ENCODE measurements at places on chromosomes 12 and 14.

DNA sequence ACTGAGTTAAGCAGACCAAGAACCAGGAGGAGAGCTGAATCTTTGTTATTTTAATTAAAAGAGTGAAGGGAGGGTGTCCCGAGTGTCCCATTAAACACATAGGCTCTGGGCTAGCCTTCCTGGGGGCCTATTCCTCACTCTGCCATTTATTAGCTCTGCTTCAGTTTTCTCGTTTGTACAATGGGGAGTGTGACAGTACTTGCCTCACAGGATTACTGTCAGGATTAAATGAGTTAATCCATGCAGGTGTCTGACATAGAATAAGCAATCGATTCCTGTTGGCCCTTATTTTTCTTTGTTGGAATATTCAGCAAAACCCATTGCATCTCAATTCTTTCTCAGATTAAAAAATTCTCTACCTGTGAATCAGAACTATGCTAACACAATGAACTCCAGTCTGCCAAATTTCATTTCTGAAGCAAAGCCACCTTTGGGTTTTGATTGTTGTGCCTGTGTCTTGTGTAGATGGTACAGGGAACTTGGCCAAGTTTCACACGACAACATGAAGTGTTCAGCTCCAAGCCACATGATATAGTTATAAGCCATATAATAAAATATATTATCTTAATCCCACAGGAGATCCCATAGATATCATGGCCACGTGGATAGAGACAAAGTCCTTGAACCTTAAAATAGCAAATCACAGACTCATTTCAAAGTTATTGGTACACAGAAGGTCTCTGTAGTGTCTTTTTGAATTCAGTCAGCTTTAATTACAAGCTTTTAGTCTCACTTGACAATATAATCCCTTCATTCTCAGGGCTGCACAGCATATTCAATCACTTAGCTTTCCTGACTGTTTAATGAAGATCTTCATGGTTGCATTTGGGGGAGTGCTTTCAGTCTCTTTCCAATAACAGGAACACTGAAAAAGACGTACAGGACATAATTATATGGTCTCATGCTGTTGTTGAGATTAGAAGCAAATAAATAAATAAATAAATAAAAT is 34.4 kb upstream of the CRY1 start:
- DNase-seq = peak; percentile 13

DNA sequence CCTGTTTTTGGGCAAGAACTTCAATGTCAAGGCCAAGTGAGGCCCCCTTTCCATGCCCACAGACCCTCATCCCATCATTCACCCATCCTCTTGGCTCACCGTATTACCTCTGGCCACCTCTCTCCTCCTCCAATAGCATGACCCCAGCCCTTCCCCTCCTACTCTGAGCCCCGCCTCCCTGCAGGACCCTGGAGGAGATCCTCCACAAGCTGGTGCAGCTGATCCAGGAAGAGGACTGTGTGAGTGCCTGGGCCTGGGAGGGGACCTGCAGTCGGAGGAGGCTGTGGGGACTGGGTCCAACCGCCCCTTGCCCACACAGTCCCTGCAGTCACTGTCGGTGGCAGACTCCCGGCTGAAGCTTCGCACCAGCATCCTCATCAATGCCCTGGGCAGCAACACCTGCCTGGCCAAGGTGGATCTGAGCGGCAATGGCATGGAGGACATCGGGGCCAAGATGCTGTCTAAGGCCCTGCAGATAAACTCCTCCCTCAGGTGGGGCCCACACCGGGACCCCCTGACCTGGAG is 7.2 kb downstream of the CARMIL3 start:
- peak; percentile 72 for DNase-seq

DNA sequence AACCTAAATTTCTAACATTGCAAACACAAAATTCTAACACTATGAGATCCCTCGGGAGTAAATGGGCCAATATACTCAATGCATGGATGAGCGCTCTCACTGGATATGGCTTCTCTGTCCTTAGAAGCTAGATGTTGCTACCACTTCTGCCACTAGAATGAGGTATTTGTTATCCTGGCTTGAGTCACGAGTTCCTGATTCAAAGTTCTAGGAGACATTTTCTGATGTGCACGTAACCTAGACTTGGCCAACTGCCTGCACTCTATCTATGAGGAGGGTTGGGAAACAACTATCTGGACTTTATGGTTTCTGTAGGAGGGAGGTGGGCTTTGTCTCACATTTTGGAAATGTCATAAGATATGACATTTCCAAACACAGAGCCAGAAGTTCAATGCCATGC is 37.6 kb downstream of the FERMT2 start:
- DNase-seq = no peak

DNA sequence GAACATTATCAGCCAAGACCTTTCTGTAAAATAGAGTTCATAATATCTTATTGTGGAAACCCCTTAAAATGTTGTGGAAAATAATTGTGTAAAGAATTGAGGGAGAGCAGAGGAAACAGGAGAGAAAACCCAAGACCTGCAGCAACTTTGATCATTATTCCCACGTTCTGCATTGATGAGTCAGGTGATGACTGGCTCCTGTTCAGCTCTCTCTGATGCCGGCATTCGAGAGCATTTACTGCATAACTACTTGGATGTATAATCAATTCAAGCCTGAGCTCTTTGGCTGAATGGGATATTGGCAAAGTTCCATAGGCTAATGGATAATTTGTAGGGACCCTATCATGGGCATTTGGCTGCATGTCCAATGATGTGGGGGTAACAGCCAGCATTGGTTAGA is 176.3 kb upstream of the ARID2 start:
- no peak for DNase-seq

GRCh38 chr14:62665286-62665685 is 380.0 kb downstream of the KCNH5 start:
- DNase-seq = no peak

- no peak for DNase-seq
Observed at GRCh38 chr12:68469113-68469512, 137.0 kb upstream of the MDM1 start.

DNA sequence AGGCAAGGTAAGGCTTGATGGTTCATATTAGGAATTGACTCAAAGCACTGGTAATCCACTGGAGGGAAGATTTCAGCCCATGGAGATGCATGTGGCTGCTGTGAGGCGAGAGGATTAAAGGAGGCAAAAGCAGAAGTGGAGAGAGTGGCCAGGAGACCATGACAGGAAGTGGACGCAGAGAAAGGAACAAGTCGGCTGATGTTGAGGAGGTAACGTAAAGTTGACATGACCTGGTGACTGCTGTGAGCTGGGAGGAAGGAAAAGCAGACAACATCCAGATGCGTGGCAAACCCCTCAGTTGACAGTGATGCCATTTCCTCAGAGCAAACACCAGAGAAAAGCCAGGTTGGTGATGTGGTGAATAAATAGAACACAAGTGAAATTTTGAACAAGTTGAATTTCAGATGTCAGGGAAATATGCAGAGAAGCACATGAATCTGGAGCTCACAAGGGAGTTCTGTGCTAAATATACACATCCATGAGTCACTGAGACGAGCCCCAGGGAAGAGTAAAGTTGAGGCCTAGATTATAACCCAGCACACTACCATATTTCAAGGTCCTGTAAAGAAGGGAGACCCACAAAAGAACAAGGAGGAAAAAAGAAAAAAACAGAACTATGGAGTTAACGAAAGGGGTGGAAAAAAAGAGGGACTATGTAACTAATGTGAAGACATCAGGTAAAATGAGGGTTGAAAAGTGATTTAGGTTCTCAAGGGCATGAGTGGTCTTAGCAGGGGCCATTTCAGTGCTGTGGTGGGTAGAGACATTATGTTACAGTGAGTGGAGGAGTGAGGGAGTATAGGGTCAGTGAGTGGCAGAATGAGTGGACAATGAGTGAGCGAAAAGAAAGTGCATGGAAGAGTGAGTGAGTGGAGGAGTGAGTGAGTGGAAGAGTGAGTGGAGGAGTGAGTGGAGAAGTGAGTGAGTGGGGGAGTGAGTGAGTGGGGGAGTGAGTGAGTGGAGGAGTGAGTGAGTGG is 61.6 kb upstream of the GZMB start:
- DNase-seq = no peak

GRCh38 chr14:22282417-22282816 is 306.6 kb downstream of the DAD1 start:
- no peak for DNase-seq

DNA sequence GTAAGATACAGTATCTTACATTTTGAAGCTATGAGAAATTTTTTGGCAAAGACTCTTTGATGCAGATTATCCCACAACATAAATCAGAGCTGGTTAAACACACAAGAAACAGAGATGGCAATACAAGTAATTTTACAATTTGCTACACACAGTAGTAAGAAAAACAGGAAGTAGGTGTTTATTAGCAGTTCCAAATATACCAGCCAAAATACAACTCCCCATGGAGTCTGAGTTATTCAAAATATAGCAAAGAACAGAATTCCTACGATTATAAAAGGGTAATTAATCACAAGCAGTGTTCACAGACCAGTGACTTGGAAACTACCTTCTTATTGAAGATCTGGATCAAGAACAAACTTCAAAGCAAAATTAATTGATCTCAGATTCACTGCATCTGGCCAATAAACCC is 83.9 kb downstream of the BMP4 start:
- no peak for DNase-seq

GRCh38 chr14:76336876-76337275 is 39.1 kb upstream of the ESRRB start:
- DNase-seq = no peak

DNA sequence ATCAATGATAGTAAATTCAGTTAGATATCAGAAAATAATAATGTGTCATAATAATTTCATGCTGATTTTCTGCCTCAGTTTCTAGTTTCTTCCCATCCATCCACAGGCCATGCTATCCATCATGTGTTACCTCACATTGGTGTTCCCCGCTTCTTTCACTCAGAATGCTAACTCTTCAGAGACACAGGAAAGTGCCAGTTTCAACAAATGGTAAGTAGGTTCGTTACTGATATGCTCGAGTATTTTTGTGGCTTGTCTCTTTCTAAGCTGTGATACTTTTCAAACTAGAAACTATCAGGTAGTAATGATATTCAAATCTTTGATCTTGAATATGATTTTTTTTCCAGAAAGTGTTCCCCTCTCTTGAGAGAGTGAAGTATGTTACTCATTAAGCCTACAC is 1.5 kb downstream of the KLRB1 start:
- DNase-seq = no peak

GRCh38 chr12:45468751-45469615 is 253.1 kb downstream of the ANO6 start:
- peak; percentile 28 for DNase-seq

GRCh38 chr12:71639341-71639760 is 24.3 kb downstream of the ZFC3H1 start:
- DNase-seq = peak; percentile 18

DNA sequence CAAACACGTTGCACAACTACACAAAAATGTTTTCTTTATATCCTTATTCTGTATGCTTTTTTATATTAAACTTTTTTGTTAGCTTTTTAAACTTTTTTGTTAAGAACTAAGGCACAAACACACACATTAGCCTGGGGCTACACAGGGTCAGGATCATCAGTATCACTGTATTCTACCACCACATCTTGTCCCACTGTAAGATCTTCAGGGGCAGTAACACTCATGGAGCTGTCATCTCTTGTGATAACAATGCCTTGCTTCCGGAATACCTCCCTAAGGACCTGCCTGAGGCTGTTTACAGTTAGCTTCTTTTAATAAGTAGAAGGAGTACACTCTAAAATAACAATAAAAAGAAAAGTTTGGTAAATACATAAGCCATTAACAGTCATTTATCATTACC is 42.2 kb downstream of the PLEKHA5 start:
- DNase-seq = no peak

DNA sequence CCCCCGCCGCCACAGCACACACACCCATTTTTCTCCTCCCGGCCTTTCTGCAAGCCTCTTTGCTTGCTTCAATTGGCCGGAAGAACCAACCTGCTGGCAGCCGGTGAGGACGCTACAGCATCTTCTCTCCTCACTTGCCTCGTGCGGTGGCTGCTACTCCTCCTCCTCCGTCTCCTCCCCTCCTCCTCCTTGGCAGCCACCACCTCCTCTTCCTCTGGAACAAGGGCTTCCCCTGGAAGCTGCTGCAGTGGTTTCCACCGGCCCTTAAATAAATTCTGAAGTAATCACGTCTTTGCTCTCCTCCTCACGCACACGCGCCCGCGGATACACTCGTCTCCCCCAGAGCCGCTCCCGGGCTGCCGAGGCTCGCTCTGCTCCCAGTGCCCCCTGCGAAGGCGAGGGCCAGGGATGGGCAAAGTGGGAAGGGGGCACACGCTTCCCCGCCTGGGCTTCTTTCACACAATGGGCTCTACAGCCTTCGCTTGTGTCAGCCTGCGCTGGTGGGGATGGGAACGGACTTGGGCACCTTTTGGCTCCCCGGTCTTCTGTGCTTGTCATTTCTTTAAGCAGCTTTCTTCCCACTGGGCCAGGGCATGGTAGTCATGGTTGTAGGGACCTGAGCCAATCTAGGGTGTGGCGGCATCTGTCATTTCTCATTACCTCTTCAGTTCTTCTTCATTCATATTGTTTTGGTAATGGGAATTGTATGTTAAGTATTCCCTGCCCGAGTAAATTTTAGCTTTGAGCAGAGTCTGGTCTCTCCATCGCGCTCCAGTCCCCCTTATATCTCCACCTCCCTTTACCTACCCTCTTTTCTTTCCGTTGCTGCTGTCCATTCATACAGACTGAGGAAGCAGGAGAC is at the start of gene PPFIA2:
Gene PPFIA2, minus strand, starts transcription at position 161 of the 862 bp plus-strand sequence.
- peak; percentile 60 for DNase-seq

- DNase-seq = no peak
Observed at GRCh38 chr14:88521818-88522217, 33.0 kb downstream of the PTPN21 start.

DNA sequence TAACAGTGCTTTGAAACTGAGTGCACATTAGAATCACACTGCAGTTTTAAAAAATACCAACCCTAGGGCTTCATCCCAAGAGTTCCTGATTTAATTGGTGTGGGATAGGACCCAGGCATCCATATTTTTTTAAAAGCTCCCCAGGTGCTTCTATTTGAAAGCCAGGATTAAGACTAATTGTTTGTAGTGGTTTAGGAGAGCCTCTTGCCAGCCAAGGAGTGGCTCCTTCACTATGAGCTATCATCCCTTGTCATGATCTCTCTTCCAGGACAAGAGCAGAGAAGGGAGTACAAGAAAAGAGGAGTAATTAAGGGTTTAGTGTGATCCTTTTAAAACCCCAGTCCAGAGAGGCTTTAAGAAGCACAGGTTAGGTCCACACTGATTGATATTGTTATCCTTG is 178.0 kb downstream of the CAND1 start:
- no peak for DNase-seq

GRCh38 chr12:124422142-124422569 is 127.3 kb downstream of the RFLNA start:
- DNase-seq = peak; percentile 88

- DNase-seq = no peak
Observed at GRCh38 chr12:68140556-68140955, 19.0 kb downstream of the IFNG start.

GRCh38 chr12:46608431-46609272 is 217.1 kb downstream of the SLC38A4 start:
- no peak for DNase-seq

GRCh38 chr12:107650977-107651376 is 34.6 kb upstream of the PWP1 start:
- no peak for DNase-seq

Data from H7 (cell line).